Esophagus squamous epithelium (tissue), 5 donors: ENCODE measurements at places on chromosomes 16 and 17.

DNA sequence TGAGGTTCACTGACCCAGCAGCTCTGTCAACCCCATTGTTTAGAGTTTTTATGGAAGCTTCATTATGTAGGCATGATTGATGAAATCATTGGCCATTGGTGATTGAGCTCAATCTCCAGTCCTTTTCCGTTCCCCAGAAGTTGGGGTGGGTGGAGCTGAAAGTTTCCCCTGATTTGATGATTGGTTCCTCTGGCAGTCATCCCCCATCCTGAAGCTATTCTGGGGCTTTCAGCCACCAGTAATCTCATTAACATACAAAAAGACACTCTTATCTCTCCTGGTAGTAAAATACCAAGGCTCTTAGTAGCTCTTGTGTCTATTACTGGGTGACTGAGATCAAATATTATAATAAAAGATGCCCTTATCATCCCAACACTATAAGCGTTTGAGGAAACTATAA, 67.1 kb downstream of the TANC2 start:
- DNase-seq, result no peak

DNA sequence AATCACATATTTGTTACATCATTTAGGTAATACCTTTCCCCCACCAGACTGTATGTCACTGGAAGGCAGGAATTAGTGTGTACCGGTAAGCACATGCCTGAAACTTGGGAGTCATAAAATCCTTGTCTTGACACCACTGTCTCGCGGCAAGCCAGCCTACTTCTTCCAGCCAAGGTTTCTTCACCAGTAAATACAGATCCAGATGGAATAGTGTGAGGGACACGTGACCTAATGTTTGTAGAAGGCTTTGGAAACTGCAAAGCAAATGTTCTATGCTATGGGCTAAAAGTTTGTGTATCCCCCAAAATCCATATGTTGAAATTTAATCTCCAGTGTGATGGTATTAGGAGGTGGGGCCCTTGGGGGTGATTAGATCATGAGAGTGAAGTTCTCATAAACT, 126.1 kb downstream of the HS3ST4 start:
- no peak for DNase-seq

- DNase-seq, result no peak
These were observed 514.9 kb upstream of the GOT2 start for GRCh38 chr16:59249011-59249410.

GRCh38 chr17:35537601-35538141, at the start of gene SLFN12L:
Gene SLFN12L (minus strand): TSS chr17:35537678. CDS start chr17:35522364, 15,314 bp downstream.
- no peak for DNase-seq

GRCh38 chr16:69131167-69131838, 1.1 kb downstream of the CHTF8 start:
- no peak for DNase-seq

GRCh38 chr16:23801378-23801777, 34.4 kb upstream of the PRKCB start:
- DNase-seq, result no peak

GRCh38 chr17:78125138-78125913, 3.2 kb downstream of the TMC6 start:
- no peak for DNase-seq

GRCh38 chr17:38886643-38887010, 16.8 kb downstream of the LASP1 start:
- no peak for DNase-seq

- DNase-seq, result no peak
These were observed 20.8 kb upstream of the ZFHX3 start for GRCh38 chr16:73068541-73069401.

DNA sequence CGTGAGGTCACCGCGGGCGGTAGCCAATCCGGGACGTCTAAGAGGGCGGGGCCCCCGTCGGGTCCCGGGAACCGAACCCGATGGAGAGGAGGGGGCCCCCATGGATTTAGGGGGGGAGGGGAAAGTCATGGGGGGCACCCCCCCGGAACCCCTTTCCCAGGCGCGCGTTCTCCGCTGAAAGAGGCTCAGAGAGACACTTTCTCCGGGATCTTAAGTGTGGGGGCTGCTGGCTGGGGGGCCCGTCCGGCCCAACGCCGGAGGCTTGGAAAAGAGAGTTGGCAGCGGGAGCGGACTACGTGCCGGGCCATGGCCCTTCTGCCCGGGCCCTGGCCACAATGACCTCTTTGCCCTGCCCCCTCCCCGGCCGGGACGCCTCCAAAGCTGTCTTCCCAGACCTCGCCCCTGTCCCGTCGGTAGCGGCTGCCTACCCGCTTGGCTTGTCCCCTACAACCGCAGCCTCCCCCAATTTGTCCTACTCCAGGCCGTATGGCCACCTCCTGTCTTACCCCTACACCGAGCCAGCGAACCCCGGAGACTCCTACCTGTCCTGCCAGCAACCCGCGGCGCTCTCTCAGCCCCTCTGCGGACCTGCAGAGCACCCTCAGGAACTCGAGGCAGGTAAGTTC, at the start of gene DLX4:
Gene DLX4 (plus strand): TSS at position 57 of the 626 bp plus-strand sequence. CDS start 279 bp downstream, at position 336.
- DNase-seq, result no peak

GRCh38 chr16:77548151-77548550, 113.3 kb upstream of the ADAMTS18 start:
- no peak for DNase-seq

DNA sequence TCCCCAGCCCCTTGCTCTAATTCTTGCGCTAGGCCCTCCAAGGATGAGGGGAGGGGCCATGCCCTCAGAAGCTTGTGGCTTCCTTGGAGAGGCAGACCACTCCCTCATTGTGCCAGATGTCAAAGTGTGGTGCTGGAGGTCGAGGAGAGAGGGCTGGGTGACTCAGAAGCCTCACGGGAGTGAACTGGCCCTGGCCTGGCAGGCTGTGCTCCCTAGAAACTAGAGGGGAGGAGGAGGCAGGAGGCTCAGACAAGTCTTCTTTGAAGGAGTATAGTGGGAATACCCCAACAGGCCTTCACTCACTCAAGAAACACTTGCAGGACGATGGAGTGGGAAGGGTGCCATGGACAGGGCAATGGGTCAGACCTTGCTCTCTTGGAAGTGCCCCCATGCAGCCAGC, 18.5 kb downstream of the ANKRD40 start:
- DNase-seq, result no peak

DNA sequence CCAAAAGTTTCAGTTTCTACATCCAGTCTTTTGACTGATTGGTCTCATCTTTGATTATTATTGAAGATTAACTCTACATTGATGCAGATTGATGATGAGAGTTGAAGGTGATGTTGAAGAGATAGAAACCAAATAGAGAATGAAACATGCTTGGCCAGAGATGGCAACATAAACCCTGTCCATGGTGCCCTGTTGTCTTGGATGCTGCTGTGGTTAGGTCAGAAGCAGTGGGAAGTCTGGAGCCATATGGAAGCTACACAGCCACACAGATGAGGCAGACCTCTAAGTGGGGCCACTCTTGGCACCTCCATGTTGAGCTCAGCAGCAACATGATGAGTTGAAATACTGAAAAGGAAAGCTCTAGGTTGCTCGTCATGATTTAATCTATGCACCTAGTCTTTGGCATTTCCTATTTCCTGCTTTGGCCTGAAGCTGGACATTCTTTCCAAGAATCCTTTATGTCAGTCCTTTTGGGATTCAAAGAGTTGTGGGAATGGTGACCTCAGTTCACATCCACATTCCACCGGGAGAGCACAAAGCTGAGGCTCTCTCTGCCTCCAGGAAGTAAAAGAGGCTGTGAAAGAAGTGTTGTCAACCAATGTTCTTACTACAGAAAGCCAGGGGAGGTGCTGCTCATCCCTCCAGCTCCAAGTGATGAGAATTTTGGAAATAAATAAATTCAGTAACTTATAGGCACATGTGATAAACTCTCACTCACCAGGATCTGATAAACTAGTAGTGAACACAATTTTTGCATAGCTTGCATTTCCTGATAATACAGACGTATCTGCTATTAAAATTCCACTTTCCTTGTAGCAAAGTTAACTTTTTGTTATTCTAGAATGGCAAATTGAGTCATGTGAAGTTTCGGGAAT, 127.7 kb upstream of the MAF start:
- no peak for DNase-seq

GRCh38 chr17:13374203-13375143, 227.3 kb downstream of the HS3ST3A1 start:
- DNase-seq, result no peak

DNA sequence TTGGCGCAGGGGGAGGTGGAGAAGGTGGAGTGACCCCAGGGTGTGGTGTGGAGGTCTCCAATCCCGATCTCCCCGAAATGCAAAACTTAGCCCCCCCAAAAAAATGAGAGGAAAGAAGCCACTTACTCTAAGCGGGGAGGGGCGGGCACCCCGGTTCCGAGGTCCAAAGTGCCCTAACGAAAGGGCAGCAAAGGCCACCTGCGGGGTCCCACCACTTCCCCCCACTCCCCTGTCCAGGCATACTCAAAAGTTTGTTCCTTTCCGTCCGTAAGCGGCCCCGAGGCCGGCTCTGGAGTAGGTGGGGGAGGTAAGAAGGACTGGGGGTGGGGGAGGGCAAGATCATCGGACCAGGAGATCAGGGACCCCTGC, 1.1 kb downstream of the TOX3 start:
- no peak for DNase-seq

- DNase-seq, result no peak
These were observed 1.5 kb upstream of the KRT23 start for GRCh38 chr17:40938981-40939380.

- DNase-seq, result no peak
These were observed 483.2 kb upstream of the EEF2KMT start for GRCh38 chr16:5580772-5581171.

- no peak for DNase-seq
These were observed 33.9 kb downstream of the NGFR start for GRCh38 chr17:49528966-49529365.

- no peak for DNase-seq
These were observed 8.6 kb upstream of the NFATC3 start for GRCh38 chr16:68076560-68076959.

- no peak for DNase-seq
These were observed 182.8 kb downstream of the SEC14L1 start for GRCh38 chr17:77323413-77324171.

- no peak for DNase-seq
These were observed 2.3 kb downstream of the TMEM107 start for GRCh38 chr17:8173871-8174322.

- DNase-seq, result no peak
These were observed 149.0 kb downstream of the CCDC182 start for GRCh38 chr17:57595947-57596695.

DNA sequence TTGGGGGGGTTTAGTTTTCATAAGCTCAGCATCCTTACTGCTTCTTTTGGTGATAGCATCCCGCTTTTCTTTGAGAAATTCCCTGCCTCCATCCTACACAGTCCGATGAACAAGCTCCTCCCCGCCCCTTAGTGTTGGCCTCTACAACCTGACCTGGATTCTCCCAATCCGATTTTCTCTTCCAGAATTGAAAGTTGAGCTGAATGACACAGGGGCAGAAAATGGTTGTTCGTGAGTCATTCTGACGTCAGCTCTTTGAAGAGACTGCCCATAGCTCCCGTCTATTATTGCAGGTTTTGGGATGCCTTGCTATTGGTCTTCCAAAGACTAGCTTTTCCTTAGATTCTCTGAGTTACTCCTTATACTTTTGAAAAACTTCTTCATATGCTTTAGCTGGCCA, 279.7 kb downstream of the SLC39A11 start:
- no peak for DNase-seq

DNA sequence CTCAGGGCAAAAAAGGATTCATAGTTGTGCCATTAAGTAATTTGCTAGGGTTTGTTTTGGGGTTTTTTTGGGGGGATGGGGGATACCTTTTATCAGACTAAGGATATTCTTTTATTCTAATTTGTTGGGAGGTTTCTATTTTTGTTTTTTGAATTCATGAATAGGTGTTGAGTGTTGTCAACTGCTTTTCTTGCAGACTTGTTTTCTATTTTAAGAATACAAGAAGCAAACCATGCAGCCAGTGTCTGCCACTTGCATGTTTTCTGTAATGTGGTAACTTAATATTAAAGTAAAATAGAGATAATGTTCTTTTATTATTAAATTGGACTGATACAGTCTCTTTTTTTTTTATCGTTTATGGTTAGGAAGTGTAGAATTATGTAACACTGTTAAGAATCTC, 49.5 kb downstream of the NFATC3 start:
- no peak for DNase-seq

GRCh38 chr16:51085271-51085670, 65.8 kb downstream of the SALL1 start:
- DNase-seq, result no peak

- DNase-seq, result no peak
These were observed 11.6 kb downstream of the CD7 start for GRCh38 chr17:82305727-82306300.

GRCh38 chr16:11066261-11066870, 122.0 kb downstream of the CLEC16A start:
- DNase-seq, result no peak

DNA sequence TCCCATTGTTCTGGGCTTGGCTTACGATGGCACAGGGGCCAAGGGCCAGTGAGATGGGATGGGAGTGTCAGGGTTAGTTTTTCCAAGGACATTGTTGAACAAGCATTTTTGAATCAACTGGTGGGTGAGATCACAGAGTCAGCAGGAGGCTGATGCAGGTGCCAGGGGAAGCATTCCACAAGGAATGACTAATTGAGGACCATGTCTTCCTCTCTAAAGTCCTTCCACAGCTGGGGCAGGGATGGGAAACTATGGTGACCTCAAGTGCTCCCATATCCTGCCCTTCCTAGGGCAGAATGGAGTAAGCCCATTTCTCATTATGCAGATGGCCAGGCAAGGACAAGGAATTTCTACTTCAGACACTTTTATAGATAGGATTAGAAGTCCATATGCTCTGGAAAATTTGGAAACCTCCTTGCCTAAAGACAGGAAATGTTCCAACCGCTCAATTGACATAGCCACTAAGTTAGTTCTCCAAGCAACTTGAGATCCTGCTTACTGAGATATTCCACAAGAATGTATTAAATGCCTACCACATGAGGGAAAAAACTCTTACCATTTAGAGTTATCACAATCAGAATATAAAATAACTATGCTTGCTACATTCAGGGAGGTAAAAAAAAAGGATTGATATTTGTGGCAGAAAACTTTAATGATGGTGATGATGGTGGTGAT, 21.2 kb upstream of the ENGASE start:
- DNase-seq, result no peak

DNA sequence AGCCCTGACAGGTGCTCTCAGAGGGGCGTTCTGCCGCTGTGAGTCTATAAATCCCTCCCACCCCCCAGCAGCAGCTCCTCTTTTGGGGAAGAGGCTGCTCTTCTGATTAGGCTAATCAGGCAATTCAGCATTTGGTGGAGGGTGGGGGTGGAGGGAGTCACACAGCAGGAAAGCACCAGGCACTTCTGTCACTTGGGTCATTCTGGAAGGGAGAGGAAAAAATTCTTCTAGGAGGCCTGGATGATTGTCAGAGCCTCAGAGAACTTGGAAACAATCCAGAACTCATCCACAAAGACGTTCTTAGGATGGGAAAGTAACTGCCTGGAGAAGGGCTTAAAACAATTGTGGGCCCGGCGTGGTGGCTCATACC, 7.3 kb upstream of the SSTR2 start:
- no peak for DNase-seq
